AG08396 (cell line): ENCODE measurements at places on chromosomes 1 and 21.
A peak's percentile ranks its signal among the peaks of the same experiment; 100 is the strongest.

DNA sequence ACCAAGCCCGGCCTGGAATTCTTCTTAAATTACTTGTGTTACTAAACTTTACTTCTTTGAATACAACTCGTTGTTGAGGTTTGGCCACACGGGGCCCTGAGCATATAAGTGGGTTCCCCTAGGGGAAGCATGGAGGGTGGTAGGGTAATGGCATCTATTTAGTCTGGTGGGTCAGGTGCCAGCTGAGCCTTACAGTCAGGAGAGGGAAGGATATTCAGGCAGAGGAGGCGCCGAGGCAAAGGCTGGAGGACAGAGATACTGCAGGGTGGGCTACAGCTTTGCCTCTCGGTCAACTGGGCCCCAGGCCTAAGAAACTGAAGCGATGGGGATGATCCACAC, 424 bp upstream of the NECAP2 start:
- DNase-seq = no peak

DNA sequence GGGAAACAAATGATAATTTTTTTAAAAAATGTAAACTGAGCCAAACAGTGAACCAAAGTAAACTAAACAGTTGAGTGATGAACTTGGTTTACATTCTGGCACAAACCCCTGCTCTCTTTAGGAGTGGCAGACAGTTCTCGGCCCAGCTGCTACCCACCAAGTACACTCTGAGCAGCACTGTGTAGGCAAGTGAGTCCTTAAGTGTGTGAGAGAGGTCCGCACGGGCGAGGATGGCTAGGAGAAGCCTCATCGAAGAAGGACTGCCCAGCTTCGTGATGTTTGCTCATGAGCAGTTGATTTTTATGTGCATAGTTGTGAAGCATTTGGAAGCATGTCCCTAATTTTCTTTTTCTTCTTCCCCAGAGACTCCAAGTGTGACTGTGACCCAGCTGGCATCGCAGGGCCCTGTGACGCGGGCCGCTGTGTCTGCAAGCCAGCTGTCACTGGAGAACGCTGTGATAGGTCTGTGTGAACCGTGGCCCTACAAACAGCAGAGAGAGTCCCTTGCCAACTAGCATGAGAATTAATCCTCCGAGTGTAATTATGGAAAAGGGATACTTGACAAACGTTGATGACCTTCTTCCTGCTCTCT, 32.1 kb downstream of the LAMC2 start:
- no peak for DNase-seq

DNA sequence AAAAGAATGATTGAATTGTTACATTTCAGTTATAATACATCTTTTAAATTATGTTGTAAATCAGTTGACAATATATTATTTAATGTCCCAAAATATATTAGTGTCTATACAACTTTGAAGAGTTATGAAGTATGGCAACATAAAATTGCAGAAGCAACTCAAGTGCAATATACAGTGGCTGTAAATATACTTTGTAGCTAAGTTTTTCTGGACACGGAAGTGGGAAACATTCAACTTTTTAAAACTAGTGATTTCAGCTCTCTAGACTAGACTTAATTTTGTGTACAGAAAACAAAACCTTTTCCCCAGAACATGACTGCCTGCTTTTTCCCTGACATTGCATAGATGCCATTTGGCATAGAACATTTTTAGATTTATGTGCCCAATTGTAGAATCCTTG, 29.5 kb upstream of the ABCG1 start:
- no peak for DNase-seq

DNA sequence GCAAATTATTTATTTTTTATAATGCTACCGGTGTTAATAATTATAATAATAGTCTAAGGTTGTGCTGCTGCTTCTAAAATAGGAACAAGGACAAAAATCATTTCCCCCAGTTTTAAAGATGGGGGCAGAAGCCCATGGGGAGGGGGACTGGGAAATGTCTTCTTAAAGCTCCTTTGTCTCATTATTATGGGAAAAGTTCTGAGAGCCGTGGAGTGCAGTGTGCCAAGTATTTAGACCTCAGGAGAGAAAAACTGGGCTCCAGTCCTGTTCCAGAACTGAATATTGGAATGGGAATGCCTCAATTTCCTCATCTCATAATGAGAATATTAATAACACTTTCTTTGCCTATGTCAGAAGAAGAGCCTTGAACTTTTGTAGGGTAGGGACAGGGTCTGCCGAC, 40.9 kb upstream of the ATF3 start:
- DNase-seq = no peak

DNA sequence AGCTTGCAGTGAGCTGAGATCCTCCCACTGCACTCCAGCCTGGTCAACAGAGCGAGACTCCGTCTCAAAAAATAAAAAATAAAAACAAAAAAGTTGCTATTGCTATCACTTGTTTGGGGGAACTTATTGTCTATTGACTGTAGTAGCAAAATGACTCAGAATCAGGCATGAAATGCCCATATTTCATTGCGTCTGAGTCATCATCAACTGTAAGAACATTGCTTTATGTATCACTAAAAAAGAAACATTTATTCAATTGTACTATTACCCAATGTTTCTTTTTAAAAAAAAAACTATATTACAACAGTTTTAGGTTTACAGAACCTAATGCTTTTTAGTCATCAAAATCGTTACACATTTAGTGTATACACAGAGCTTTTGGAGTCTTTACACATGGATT, 91.0 kb upstream of the FMN2 start:
- peak; percentile 33 for DNase-seq

- DNase-seq = no peak
Measured at GRCh38 chr1:211257826-211258225, 1.3 kb upstream of the RCOR3 start.

DNA sequence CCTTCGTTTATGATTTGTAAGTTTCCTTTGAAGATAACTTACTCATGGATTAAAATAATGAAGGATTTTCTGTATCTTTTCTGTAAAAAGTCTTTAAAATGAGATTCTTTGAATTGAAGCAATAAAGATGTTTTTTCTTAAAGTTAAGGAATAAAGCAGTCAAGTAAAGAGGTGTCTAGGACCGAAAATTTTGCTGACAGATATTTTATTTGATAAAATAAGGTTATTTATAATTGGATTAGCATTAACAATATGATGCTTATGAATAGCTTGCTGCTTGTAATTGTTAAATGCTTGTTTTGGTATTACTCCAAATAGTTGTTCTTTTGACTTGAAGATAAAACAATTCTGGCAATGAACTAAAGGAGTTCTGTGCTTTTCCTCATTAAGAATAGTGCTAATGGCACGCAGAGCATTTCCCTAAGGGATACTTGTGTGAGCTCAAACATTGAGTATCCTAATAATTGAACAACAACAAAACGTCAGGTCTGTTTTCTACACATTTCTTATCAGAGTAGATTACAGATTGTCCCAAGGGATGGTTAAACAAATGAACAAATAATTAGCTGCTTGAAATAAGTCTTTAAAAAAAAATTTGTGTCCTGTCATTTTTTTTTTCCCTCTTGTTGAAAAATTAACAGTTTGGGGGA, 16.6 kb downstream of the TSNAX start:
- DNase-seq = no peak

GRCh38 chr1:163230827-163231226, 28.1 kb upstream of the RGS5 start:
- DNase-seq = no peak

DNA sequence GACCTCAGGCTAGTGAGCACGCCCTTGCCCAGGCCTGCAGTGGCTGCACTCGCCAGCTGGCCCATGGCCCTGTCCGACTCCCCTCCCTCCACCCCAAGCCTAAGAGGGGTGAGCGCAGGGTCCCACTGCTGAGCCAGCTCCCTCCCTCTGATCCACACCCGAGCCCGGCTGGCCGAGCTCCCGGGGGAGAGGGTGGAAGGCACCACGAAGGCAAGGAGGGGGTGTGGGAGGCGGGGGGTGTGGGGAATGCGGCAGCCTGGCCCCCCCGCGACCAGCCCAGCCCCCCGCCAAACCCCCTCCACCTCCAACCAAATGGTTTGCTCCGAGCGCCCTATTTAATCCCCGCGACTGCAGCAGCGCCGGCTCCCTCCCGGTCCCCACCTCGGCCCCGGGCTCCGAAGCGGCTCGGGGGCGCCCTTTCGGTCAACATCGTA, at the start of gene CADM3:
CADM3 (plus strand) TSS at position 362 of the 434 bp plus-strand sequence. CDS start 151 bp downstream, outside the sequence.
- no peak for DNase-seq

- DNase-seq = no peak
Measured at GRCh38 chr1:78255846-78256245, 210.1 kb downstream of the GIPC2 start.

- no peak for DNase-seq
Measured at GRCh38 chr1:84245563-84245962, 55.9 kb upstream of the SAMD13 start.

DNA sequence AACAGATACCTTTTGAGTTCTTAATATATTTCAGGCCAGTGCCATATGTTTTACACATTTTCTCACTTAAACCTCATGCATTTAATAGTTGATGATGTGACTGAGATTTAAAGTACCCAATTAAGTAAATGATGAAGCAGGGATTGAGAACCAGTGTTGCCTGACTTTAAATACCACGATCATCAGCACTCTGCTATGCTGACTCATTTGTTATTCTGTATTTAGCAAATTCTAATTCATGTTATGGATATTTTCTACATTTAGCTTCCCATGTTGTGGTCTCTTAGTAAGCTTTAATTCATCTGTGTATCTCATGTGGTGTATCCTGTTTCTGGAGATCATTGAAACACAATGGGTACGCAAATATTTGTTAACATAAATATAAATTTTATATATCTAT, 363.0 kb downstream of the PTBP2 start:
- DNase-seq = no peak

- no peak for DNase-seq
Measured at GRCh38 chr1:46175243-46175642, 356 bp downstream of the TSPAN1 start.

DNA sequence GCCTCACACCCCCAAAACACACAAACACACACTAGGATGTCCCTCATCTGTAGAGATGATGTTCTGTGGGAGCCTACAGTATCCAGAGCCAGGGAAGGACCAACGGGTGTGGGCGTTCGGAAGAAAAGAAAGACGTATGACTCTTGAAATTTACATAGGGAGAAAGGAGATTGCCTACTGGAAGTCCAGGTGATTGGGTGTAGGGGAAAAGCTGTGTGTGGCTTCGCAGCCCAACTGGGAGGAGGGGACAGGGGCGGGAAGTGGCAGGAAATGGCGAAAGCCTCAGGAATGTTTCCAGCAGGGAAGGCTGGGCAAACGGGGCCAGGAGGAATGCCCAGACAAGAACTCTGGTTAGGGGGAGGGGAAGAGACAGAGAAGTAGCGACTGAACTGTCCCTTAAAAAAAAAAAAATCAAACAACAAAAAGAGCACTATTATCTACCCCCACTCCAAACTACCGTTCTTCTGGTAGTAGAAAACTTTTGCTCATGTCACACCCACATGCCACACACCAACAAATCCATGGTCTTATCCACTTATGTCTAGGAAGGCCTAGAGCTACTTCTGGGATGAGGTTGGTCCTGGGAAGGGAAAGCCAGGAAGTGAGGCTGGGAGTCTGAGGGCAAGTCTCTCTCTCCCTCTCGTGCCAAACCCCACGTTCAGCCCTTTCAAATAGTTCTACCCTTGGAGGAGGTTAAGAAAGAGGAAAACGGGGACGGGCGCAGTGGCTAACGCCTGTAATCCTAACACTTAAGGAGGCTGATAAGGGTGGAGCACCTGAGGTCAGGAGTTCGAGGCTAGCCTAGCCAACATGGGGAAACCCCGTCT, 1.8 kb upstream of the CKS1B start:
- DNase-seq = peak; percentile 82

DNA sequence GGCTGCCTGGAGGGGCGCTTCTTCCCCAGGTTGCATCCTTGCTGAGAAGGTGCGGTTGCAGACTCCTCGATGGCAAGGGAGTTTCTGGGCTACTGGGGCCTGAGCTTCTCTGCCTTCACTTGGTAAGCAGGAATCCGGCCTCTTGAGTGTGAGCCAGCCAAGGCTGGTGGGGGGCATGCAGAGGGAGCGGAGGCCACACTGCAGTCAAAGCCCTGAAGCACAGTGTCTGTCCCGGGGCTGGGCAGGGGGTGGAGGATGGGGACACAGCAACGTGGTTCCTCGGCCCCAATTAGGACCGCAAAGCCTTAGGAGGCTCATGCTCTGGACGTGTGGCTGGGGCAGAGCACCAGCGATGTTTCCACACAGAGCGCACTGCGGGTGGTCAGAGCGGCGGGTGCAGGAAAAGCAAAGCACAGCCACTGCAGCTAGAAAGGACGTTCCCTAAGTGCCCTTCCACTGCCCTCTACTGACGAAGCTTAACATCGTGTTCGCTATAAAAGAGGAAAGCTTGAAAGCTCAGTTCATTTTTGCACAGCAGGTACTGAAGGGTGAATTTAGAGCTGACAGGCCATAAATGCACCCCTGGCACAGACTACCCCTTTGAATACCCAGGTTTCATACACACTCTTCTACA, 60.7 kb upstream of the COG2 start:
- DNase-seq = no peak

DNA sequence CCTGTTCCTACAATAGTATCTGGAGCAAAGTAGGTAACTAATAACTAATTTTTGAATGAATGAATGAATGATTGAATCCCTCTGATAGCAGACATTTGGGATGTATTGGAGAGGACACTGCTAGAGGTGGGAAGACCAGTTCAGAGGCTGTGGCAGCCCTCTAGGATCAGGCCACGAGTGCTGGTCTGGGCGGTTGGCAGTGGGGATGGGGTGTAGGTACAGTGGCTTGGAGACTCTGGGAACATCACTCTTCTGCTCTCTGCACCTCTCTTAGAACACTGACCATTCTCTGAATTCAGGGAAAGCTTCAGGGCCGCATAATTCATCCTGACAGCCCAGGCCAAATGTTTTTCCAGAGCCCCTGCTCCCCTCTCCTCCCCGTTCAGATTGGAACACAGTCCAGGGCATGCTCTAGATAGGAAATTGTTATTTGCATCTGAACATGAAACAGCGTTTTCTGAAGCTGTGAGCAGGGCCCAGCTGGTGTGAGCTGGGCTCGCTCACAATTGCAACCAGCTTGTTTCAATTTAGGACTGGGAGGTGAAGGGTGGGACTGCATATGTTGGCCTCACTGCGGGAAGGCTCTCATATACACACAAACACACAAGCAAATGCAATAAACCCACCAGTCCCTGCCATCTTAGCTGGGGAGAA, 253.1 kb upstream of the USP24 start:
- no peak for DNase-seq

DNA sequence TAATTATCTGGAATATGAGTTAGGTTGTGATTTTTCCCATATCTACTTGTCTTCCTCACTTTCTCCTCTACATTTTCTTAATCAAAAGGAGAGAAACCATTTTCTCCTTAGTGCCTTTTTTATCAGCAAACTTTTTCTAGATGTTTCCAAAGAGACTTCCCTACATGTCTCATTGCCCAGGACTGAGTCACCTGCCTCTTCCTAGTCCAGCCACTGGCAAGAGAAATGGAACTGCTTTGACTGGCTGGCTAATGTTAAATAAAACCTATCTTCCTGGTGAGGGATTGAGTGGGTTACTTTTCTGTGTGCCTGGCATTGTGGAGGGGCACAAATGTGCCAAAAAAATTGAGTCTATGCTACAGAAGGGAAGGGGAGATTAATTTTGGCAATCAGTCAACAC, 52.1 kb upstream of the CD5L start:
- no peak for DNase-seq

GRCh38 chr1:67135354-67135753, 584 bp upstream of the C1orf141 start:
- DNase-seq = no peak
